ENCODE measurements at places on chromosomes 11 and 22. TPM values are rescaled to one million over a fixed set of nuclear protein-coding genes. Genes with fewer than 3 reads are reported as not detected.

Gene OR52A5
- not detected for total RNA-seq

Gene KCNE3
- not detected for total RNA-seq

- H3K4me1 ChIP-seq = no peaks in the 10 kb centered on the region
- DNase-seq = no peak
- H3K36me3 ChIP-seq = no peaks in the 10 kb centered on the region
- no peaks in the 10 kb centered on the region for H3K27me3 ChIP-seq
- H3K27ac ChIP-seq = no peak overlapping the region
- H3K4me3 ChIP-seq = no peak overlapping the region
Observed at GRCh38 chr11:100732949-100733348, 45.9 kb downstream of the ARHGAP42 start.

GRCh38 chr11:88206751-88207150, 31.5 kb upstream of the RAB38 start:
- no peak overlapping the region for H3K4me3 ChIP-seq
- no peak overlapping the region for H3K27ac ChIP-seq
- no peak for DNase-seq
- no peaks in the 10 kb centered on the region for H3K27me3 ChIP-seq
- H3K36me3 ChIP-seq = no peaks in the 10 kb centered on the region

DNA sequence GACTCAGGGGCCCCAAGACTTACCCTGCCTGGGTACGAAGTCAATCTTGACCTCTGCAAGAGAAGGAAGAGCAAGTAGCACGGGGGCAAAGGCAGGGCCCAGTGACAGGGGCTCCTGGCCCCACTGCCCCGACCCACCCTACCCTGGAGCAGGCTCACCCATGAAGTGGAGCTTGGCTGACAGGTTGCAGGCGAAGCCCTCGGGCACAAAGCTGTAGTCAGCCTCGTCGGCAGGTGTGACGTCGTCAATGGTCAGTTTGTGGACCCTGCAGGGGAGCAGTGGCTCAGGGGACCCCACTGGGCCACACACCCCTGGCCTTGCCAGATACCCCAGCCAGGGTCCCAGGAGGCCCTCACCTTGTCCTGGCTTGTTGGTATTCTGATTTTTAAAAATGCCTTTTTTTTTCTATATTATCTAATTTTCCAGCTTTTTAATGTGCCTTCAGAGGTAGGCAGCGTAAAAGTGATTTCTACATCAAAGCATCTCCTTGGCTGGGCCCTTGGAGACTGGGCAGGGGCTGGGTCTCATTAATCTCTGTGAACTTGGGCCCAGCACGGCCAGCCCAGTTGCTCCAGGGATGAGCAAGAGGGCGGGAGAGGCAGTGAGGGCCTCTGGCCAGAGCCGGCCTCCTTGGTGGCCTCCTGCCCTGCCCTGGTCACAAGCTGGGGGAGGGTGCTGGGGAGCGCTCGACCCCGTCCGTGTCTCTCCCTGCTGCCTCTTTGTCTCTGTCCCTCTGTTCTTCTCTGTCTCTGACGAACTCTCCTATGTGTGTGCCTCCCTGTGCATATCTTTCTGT, 11.3 kb downstream of the MYBPC3 start:
- no peaks in the 10 kb centered on the region for H3K4me1 ChIP-seq
- no peak overlapping the region for H3K4me3 ChIP-seq
- no peak for DNase-seq
- no peaks in the 10 kb centered on the region for H3K27me3 ChIP-seq
- no peak overlapping the region for H3K27ac ChIP-seq

All from activated CD4-positive, alpha-beta T cell treated with anti-CD3 and anti-CD28 coated beads for 36 hours (primary cell).